ENCODE measurements at places on chromosomes 7 and 10. TPM values are rescaled to one million over a fixed set of nuclear protein-coding genes. Genes with fewer than 3 reads are reported as not detected.

DNA sequence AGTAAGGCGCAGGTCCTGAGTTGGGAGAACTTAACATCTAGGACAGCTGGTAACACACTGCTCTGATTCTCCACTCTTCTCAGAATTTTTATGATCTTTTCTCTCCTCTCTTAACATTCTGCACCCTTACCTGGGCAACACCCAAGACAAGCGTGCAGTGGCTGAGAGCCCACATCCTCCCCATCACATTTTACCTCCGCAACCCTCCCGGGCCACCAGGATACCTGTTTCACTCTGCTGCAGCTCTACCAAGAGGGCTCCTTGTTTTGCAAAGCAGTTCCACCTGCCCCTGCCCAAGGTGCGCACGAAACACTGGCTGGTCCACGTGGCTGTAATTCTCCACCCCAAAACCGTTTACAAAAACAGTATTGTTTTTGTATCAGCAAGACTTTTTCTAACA, 81.5 kb downstream of the ITIH5 start:
- DNase-seq = no peak

GRCh38 chr7:135260930-135261721, 27.5 kb downstream of the STRA8 start:
- DNase-seq = no peak

- DNase-seq = no peak
Measured at GRCh38 chr10:131775833-131776232, 125.0 kb upstream of the PPP2R2D start.

DNA sequence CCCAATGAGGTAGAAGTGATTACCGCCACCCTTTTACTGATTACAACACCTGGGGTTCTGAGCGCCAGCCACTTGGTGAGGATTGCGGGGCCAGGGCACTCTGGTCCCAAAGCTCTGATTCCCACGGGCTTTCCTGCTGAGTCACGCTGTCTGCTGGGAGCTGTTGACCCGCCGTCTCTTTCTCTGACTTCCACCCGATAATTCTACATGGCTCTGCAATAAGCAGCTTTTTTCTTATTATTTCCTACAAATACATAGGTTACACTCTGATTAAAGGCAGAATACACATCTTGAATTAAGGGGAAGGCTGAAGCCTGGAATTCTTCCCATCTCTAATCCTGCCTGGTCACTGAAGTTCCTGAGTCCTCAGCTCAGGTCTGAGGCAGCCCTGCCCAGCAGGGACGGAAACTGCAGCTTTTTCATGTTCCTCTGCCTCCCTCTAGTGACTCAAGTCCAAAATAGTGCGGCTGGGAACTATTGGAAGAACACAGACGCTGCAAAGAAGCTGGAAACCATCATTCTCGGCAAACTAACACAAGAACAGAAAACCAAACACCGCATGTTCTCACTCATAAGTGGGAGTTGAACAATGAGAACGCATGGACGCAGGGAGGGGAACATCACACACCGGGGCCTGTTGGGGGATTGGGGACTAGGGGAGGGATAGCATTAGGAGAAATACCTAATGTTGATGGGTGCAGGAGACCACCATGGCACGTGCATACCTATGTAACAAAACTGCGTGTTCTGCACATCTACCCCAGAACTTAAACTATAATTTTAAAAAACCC, 178.3 kb downstream of the PRKCQ start:
- peak; percentile 90 for DNase-seq

ATOH7 gene
- total RNA-seq = not detected
